ENCODE measurements at places on chromosomes 4 and X.

GRCh38 chrX:97398030-97398551 is 514.4 kb downstream of the RPA4 start:
- no peak overlapping the region for H3K4me3 ChIP-seq
- H3K27ac ChIP-seq, result no peak overlapping the region
- no peaks in the 10 kb centered on the region for H3K36me3 ChIP-seq
- H3K4me1 ChIP-seq, result peaks cover 29% of the 10 kb centered on the region
- no peak for DNase-seq
- no peaks in the 10 kb centered on the region for H3K27me3 ChIP-seq

- H3K4me1 ChIP-seq, result no peaks in the 10 kb centered on the region
- H3K27ac ChIP-seq, result no peak overlapping the region
- no peak for DNase-seq
- no peak overlapping the region for H3K4me3 ChIP-seq
- peaks cover 51% of the 10 kb centered on the region for H3K36me3 ChIP-seq
Measured at GRCh38 chr4:129008096-129008495, 85.2 kb downstream of the SCLT1 start.

DNA sequence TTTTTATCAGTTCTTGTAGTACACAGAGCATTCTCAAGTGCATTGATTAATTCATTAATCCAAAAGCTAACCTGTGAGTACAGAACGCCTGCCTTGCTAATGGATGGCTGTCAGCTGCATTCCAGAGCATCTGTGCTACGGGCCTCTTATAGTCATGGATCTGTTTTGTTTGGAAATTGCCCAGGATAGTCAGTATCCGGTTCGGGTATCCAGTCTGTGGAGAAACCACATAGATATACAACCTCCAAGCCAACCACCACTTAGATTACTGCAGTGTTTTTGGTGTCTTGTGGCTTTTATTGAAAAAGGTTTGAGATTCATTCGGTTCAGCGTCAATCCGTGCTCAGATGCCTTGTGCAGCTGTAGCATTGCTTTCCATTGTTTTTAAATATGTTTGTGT is 4.0 kb downstream of the LAP3 start:
- no peak overlapping the region for H3K4me3 ChIP-seq
- DNase-seq, result no peak
- peaks cover 15% of the 10 kb centered on the region for H3K4me1 ChIP-seq

DNA sequence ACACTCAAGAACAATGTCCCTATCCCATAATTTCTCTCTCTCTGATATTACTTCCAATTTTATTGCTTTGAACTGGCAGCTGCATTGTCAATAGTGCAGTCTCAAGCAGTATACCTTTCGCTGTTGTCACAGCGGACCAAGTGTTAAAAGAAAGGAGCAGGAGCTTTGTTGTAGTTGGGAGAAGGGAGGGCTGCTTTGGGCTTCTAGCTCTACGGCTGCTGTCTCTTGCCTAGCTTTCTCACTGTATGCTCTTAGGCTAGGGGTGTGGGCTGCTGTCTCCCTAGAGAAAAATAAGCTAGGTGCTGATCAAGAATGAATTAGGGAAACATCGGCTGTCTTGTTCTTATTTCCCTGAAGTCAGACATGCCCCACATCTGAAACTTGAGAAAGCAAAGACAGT is 52.5 kb downstream of the TRPC5OS start:
- no peak for DNase-seq
- H3K36me3 ChIP-seq, result no peaks in the 10 kb centered on the region
- peaks cover 17% of the 10 kb centered on the region for H3K4me1 ChIP-seq
- no peak overlapping the region for H3K27ac ChIP-seq
- no peak overlapping the region for H3K4me3 ChIP-seq
- no peaks in the 10 kb centered on the region for H3K27me3 ChIP-seq

DNA sequence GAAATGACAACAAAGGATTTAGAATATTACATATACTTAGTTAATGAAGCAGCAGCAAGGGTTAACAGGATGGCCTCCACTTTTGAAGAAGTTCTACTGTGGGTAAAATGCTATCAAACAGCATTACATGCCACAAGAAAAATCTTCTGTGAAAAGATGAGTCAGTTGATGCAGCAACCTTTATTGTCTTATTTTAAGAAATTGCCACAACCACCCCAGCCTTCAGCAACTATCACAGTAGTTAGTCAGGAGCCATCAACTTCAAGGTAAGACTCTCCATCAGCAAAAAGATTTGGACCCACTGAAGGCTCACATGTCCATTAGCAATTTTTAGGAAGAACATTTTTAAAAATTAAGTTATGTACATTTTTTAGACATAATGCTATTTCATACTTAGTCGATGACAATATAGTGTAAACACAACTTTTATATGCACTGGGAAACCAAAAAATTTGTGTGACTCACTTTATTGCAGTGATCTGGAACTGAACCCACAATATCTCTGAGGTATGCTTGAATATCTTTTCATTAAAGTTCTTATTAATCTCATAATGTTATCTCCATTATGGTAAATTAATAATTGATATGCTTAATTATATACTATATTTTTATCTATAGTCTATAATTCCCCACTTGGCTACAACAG is 81.2 kb downstream of the SPCS3 start:
- no peak overlapping the region for H3K27ac ChIP-seq
- no peak for DNase-seq
- no peaks in the 10 kb centered on the region for H3K27me3 ChIP-seq
- no peak overlapping the region for H3K4me3 ChIP-seq
- no peaks in the 10 kb centered on the region for H3K4me1 ChIP-seq

- no peak for DNase-seq
- no peaks in the 10 kb centered on the region for H3K27me3 ChIP-seq
- no peaks in the 10 kb centered on the region for H3K4me1 ChIP-seq
- H3K27ac ChIP-seq, result no peak overlapping the region
- no peak overlapping the region for H3K4me3 ChIP-seq
- no peaks in the 10 kb centered on the region for H3K36me3 ChIP-seq
Measured at GRCh38 chrX:155005190-155005589, 17.3 kb downstream of the F8 start.

GRCh38 chr4:150302553-150302952 is 224.3 kb downstream of the DCLK2 start:
- H3K4me1 ChIP-seq, result no peaks in the 10 kb centered on the region
- DNase-seq, result no peak
- no peaks in the 10 kb centered on the region for H3K27me3 ChIP-seq
- no peak overlapping the region for H3K4me3 ChIP-seq
- H3K36me3 ChIP-seq, result no peaks in the 10 kb centered on the region

DNA sequence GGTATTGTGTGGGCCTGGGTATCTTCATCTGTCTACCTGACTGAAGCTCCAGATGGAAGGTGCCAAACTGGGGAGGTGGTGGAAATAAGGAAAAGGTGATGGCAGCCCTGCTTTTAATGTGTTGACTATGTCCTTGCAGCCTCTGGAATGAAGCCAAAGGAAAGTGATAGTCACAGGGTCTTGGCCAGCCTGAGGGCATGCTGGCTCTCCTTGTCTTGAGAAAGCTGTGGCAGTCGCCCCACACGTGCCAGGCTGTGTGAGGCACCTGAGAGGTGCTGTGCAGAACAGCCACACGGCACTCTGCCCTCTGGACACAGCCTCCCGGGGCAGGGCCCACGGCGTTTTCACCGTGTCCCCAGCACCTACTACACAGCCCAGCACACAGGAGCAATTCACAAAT is 77.6 kb downstream of the NAT8L start:
- H3K4me3 ChIP-seq, result no peak overlapping the region
- H3K27ac ChIP-seq, result no peak overlapping the region
- peaks cover 21% of the 10 kb centered on the region for H3K4me1 ChIP-seq

DNA sequence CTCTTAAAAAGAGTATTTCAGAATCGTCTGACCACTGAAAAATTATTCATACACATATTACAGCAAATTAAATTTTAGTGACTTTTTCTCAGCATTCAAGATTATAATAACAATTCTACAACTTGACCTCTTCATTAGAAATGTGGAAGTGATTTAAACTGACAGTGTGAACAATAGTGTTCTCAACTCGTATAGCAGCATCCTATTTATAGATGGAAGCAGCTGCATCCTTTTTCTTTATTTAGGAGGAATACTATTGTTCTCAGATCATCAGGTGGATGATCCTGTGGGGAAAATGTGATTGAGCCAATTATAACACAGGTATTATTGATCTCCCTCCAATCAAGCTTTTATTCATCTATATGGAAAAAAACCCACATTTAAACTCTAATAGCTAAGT is 56.7 kb downstream of the RAPGEF2 start:
- no peaks in the 10 kb centered on the region for H3K36me3 ChIP-seq
- peaks cover 23% of the 10 kb centered on the region for H3K4me1 ChIP-seq
- no peak for DNase-seq
- peaks cover 2% of the 10 kb centered on the region for H3K27me3 ChIP-seq

DNA sequence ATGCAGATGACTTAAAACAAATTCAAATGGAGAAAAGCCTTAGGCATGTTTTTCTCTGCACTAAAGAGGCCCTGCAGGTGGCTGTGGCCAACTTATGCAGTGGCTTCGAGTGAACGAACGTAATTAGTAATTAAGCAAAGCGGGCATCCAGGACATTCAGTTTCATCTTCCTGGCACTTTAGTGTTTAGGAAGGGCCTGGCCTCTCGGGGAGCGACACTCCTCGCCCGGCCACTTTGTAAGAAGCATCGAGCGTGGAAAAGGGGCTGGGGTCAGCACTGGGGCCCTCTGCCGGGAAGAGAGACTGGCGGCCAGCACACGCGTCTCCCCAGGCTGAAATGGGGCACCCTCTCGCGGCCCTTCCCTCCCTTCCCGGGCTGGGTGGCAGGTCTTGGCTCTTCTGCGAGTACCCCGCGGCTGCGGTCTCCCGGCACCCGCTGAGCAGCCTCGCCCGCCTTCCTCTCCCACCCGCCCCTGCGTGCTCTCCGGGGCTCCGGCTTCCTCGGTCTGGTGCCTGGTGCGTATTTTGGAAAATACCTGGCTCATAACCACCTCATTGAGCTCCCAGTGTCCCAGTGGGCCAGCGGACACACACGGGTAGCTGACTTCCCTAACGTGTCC is 677 bp upstream of the CYP4V2 start:
- peak; percentile 52 for DNase-seq
- peak overlapping the region; percentile 89 for H3K4me3 ChIP-seq
- peaks cover 2% of the 10 kb centered on the region for H3K27me3 ChIP-seq
- peaks cover 10% of the 10 kb centered on the region for H3K36me3 ChIP-seq
- peak overlapping the region; percentile 57 for H3K27ac ChIP-seq
- peaks cover 32% of the 10 kb centered on the region for H3K4me1 ChIP-seq

DNA sequence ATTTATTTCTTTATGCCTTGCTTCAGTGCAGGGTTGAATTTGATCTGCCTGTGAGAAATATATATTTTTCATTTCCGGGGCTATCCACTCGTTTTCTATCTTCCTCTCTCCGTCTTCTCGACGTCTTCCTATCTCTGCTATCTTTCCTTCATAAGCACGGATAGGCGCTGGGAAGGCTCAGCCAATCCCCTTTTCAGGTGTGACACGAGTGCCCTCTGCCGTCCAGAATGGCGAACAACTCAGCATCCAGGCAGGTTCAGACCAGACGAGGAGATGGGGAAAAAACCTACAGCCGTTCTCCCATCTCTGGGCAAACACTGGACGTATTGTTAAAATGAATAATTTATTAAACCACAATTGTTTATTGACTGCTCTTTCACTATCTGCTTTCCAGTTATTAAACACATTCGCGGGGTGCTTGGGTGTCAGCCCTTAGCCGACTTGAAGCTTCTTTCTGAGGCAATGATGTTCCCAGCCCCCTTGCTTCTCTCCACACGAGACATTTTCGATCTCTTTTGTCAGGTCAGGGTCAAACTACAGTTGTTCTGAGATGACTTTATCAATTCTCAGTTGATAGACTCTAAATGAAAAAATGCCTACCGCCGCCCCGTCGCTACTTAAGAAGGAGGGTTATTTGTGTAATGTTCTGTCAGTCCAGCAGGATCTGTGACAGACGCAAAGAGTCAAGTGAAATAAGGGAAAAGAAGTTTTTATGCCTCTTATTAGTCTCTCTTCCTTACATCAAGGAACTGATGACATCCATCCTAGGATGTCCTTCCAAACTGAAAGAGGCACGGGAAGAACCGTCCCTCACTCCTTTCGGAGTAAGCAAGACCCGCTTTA is 96.3 kb upstream of the NOCT start:
- H3K36me3 ChIP-seq, result no peaks in the 10 kb centered on the region
- no peak overlapping the region for H3K27ac ChIP-seq
- H3K4me3 ChIP-seq, result peak overlapping the region; percentile 35
- peak; percentile 79 for DNase-seq
- H3K27me3 ChIP-seq, result no peaks in the 10 kb centered on the region

- no peaks in the 10 kb centered on the region for H3K27me3 ChIP-seq
- H3K36me3 ChIP-seq, result peaks cover 10% of the 10 kb centered on the region
- peak within 1 kb of the TSS; percentile 77 for H3K4me3 ChIP-seq
- H3K27ac ChIP-seq, result peak within 1 kb of the TSS; percentile 68
- DNase-seq, result no peak
- H3K4me1 ChIP-seq, result peaks cover 42% of the 10 kb centered on the region
Measured at GRCh38 chrX:15384304-15384703, at the start of gene VEGFD. TSS of gene VEGFD (minus strand) at chrX:15384413. CDS start at chrX:15383946, 467 bp downstream.

GRCh38 chr4:124851741-124852140 is 139.2 kb upstream of the ANKRD50 start:
- no peak overlapping the region for H3K27ac ChIP-seq
- H3K4me1 ChIP-seq, result no peaks in the 10 kb centered on the region
- H3K4me3 ChIP-seq, result no peak overlapping the region
- DNase-seq, result no peak

DNA sequence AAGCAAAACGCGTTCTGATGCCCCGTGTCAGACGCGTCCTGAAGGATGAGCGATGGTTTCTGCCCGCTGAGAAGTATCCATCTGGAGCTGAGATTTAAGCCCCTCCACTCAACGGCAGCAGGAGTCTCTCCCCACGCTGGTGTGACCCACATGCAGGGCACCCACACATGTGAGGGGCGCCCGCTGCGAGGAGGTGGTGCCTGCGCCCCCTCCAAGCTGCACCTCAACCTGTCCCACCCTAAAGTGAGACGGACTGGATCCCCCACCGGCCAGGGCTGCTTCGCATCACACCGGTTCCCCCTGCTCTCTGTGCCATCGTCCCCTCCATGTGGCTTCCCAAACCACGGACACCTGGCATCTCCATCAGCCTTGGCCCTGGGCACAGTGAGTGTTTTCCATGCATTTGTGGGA is 4.5 kb upstream of the PDE6B start:
- no peak overlapping the region for H3K27ac ChIP-seq
- DNase-seq, result no peak
- H3K36me3 ChIP-seq, result no peaks in the 10 kb centered on the region
- peaks cover 19% of the 10 kb centered on the region for H3K4me1 ChIP-seq

- peak overlapping the region; percentile 6 for H3K27ac ChIP-seq
- H3K27me3 ChIP-seq, result no peaks in the 10 kb centered on the region
- no peak for DNase-seq
- no peak overlapping the region for H3K4me3 ChIP-seq
- peaks cover 2% of the 10 kb centered on the region for H3K36me3 ChIP-seq
Measured at GRCh38 chr4:57231781-57232180, 121.6 kb upstream of the IGFBP7 start.

DNA sequence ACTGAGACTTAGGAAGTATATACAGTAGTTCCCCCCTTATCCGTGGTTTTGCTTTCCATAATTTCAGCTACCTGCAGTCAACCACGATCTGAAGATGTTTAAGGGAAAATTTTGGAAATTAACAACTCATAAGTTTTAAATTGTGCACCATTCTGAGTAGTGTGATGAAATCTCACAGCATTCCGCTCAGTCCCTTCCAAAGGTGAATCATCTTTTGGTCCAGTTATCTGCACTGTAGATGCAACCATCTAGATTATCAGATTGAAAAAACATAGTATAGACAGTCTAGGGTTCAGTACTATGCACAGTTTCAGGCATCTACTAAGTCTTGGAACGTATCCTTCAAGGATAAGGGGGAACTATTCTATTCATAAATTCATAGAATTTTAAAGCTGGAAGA is 109.0 kb downstream of the ANXA3 start:
- no peaks in the 10 kb centered on the region for H3K36me3 ChIP-seq
- no peak overlapping the region for H3K4me3 ChIP-seq
- no peak overlapping the region for H3K27ac ChIP-seq
- peaks cover 4% of the 10 kb centered on the region for H3K27me3 ChIP-seq
- DNase-seq, result no peak
- H3K4me1 ChIP-seq, result peaks cover 31% of the 10 kb centered on the region
